Activated CD4-positive, alpha-beta T cell treated with anti-CD3 and anti-CD28 coated beads, Interleukin-10, Interleukin-2, amounts not matched to agents 100 ng/mL and 50 ng/mL, durations not matched to agents 16 hours and 8 hours (primary cell): ENCODE measurements at places on chromosomes 1 and 21.

DNA sequence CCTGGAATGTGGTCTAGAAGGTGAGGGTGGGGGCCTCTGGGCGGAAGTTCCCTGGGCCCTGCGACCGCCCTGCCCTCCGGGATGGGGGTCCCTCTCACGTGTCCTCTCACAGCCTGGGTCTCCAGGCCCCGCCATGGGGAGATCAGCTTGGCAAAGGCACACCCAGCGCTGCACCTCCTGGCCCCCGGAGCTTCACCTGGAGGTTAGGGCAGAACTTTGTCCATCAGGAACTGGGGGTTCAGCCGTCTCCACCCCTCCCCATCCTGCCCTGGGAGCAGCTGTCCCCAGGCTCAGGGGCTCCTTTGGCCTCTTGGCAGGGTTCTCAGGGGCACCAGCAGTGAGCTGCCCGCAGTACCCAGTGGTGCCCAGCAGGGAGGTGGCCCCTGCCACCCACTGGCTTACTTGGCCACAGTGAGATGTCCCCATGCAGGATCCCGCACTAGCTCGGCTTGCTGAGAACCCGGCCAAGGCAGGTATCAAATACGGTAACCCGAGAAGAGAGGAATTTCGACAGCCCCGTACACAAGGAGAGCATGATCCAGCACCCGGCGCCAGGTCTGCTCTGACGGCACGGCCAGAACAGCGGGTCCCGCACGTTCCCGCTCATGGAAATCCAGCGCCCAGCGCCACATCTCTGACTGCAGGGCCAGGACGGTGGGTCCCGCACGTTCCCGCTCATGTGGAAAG is 36.7 kb downstream of the RRP1 start:
- DNase-seq = no peak

DNA sequence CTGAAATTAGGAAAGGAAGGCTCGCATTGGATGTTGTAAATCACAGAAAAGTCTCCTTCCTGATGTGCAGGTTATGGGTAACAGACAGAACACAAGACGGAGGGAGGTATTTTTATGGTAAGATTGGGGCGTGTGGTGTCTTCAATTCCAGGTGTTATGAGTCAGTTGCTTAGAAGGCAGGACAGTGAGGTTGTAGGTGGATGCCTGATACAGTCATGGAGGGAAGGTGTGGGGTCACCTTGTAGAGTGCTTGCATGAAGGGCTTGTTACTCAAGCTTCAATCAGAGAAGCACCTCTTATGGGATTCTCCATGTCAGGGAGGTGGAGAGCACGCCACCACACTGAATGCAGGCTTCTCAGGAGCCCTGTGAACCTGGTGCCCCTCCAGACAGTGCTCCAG is 63.1 kb downstream of the C1orf21 start:
- no peak for DNase-seq

DNA sequence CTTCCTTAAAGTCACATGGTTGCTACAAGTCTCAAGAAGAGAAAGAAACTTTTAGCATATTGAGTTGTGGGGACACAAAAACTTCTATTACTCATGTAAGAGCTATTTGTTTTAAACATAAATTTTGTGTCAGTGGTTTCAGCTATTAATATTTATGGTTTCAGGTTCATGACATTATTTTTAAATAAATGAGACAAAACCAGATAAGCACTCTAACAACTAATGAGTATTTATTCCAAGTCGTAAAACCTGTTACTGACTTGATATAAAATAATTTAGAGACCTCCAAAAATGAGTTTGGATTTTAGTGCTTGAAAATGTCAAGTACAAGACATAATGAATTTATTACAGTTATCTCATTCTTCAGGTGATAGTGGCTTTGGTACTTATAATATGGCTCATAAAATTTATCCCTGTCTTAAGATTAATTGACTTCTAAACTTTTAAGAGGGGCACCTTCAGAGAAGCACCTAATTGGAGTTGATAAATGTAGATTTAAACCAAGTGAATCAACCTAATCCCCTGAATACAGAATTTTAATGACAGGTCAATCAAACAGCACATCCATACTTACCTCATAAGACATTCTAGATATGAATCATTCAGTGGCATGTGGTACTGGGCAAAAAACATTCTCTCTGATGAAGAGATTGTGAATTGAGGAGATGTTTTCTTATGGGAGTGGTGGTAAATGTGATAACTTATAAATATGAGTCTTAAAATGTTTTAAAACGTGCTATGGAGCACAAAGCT is 167.7 kb upstream of the PTGFR start:
- DNase-seq = no peak

DNA sequence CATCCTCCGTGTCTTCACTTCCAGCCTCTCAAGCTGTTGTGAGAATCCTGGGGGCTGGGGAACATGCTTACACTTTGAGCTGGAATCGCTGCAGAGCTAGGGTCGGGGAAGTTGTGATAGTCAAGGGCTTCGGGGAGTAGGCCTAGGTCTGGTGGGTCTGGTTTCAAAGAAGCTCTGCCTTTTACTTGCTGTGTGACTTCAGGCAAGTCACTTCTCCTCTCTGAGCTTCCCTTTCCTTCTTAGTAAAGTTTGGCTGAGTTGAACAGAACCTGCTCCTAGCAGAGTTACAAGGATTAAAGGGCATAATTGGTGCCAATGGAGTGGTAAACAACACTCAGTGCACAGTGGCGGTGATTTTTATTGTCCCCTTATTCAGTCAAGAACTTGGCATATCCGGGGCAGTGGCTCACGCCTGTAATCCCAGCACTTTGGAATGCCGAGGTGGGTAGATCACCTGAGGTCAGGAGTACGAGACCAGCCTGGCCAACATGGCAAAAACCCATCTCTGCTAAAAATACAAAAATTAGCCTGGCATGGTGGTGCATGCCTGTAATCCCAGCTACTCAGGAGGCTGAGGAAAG is 25.7 kb downstream of the ARHGEF19 start:
- DNase-seq = no peak

DNA sequence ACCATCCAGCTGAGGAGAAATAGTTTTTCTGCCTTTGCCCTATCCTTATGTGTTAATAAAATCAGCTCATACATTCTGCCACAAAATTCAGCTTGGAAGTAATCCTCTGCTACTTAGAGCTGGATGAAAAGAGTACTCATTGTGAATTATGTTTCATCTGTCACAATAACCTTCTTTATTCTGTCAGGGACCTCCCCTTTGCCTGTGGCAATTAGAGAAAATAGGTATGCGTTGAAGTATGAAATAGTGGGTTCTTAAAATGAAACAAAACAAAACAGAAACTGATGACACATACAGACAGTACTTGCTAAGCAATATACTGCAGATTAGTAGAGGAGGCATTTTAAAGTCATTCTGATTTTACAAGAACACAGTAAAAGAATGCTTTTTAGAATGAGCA is 578.5 kb downstream of the USP25 start:
- DNase-seq = peak; percentile 7

GRCh38 chr1:228302086-228302485 is 94.2 kb downstream of the OBSCN start:
- no peak for DNase-seq

DNA sequence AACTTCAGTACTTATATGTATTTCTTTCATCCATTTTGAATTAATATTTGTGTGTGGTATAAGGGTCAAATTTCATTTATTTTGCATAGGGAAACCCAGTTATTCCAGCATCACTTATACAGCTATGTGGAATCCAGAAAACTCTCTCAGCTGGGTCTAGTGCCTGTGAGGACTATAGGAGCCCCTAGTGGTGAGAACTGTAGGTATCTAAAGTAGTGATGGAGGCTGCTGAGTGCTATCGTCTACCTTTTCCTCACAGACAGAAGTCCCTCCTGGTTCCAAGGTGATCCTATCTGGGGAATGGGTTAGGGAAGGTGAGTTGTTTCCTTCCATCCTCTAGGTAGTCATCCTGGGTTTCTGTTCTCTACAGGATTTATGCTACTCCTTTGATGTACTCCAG is 352.0 kb upstream of the C1orf87 start:
- no peak for DNase-seq

- DNase-seq = no peak
Observed at GRCh38 chr1:167621780-167622313, 8.2 kb upstream of the RCSD1 start.
